ENCODE measurements at places on chromosomes 2 and 18.

DNA sequence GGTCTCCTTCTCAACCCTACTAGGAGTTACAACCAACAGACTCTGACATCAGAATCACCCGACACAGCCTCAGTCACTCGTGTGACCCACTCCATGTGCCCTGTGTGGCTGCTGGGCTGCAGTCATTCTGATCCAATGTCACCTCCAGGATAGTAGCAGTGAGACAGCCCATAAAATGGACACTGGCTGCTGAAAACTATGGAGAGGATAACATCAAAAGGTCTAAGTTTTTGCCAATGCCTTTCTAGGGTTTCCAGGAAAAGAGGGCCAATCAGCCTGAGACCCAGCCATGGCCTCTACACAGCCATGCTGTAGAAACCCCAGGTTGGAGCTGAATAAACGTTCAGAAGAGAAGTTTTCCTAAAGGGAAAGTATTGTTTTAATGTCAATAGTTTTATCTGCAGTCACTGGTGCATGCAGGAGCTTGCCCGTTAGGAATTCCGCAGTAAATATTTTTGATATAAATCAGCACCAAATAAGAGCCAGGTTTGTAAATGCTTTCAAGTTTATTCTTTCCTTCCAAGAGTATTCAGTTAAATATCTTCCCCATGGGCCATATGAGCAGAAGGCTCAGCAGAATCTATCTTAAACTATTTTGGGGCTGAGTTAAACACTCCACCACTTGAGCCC lies 92.2 kb upstream of the PID1 start:
- no peak for DNase-seq

GRCh38 chr18:49572611-49573345 lies 10.9 kb downstream of the LIPG start:
- DNase-seq: no peak

DNA sequence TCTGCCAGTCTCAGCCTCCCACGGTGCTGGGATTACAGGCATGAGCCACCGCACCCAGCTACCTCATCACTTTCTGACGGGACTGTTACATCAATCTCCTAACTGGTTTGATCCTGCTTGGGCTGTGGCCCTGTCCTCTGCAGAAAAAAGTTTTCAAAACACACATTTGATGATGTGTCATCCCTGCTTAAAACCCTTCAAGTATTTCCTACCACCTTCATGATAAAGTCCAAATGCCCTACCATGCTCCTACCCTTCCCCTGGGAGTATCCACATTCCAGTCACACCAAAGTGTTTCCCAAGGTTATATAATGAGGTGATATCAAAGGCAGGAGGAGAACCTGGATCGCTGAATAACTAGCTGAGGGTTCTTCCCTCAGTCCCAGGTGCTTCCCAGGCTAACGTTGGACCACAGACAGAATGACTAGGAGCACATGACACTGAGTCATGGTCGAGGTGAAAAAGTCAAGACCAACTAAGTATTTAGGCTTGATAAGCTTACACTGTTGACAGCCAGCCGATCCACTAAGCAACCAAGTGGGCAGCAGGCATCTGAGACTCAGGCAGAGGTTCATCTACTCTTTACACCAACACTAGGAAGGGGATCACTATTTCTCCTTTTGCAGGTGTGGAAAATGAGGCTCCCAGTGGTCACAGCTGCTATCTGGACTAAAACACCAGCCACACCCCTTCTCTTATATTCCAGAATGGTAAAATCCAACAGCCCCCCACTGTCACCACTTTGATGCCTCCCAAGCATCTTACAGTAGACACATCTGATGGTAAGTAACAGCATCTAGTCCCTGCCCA lies 31.8 kb downstream of the CYRIA start:
- no peak for DNase-seq

GRCh38 chr18:44835703-44836102 lies 155.0 kb downstream of the SETBP1 start:
- DNase-seq: no peak

- DNase-seq: no peak
Observed at GRCh38 chr2:147989809-147990403, 30.6 kb downstream of the ORC4 start.

GRCh38 chr2:2542316-2542715 lies 211.2 kb upstream of the MYT1L start:
- DNase-seq: no peak

DNA sequence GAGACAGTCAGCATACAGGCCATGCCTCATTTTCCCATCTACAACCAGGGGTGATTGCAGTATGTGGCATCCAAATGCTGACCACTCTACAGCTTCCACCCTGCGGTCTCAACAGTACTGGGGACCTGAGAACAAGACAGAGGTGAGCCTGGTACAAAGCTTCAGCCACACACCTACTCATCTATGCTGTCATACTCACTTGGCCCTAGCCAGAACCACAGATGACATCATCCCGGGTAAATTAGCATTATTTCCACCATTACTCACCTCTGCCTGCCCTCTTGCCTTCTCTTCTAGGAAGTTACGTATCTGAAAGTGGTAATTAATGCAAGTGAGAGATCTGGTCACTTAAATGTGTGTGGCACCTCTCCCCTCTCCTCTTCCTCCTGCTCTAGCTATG lies 208.2 kb upstream of the ARL4C start:
- no peak for DNase-seq

GRCh38 chr2:146457221-146457620 lies 1387.6 kb upstream of the ACVR2A start:
- no peak for DNase-seq

GRCh38 chr18:79806976-79807841 lies 9.5 kb downstream of the KCNG2 start:
- no peak for DNase-seq

DNA sequence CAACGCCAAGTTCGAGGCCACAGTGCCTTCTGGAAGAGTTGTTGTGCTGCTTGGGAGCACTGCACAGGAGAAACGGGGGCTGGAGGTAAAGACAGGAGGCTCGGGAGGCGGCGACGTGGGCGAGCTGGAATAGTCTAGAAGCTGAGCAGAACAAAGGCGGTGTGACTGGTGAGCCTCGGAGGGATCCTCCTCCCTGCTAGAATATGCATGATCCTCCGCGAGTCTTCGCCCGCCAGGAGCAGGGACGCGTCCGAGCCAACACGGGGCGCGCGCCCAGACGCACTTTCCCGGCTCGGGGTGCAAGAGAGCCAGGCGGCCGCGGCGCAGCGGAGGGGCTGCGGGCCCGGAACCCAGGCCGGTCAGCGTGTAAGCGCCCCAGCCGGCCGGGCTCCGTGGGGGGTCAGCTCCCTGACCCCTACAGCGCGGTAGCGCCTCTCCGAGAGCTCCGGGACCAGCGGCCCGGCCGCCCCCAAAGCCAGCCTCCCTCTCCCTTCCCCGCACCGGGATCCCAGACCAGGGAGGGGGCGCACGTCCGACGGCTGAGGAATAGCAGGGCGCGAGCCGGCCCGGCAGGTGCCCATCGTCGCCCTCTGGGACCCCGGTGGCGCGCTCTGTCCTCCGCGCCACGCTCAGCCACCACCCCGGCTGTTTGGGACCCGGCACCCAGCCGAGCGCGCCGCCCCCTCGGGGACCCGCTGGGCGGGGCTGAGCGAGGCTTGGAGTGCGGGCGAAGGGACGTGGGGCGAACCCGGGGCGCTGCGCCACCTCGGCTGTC lies 62.5 kb downstream of the GNAL start:
- DNase-seq: no peak

All from stimulated activated CD8-positive, alpha-beta memory T cell treated with anti-CD3 and anti-CD28 coated beads, Interleukin-7, amount 100 ng/mL, for 4 hours (primary cell).